Activated CD4-positive, CD25-positive, alpha-beta regulatory T cell (primary cell): ENCODE measurements at places on chromosomes 2 and 18.

DNA sequence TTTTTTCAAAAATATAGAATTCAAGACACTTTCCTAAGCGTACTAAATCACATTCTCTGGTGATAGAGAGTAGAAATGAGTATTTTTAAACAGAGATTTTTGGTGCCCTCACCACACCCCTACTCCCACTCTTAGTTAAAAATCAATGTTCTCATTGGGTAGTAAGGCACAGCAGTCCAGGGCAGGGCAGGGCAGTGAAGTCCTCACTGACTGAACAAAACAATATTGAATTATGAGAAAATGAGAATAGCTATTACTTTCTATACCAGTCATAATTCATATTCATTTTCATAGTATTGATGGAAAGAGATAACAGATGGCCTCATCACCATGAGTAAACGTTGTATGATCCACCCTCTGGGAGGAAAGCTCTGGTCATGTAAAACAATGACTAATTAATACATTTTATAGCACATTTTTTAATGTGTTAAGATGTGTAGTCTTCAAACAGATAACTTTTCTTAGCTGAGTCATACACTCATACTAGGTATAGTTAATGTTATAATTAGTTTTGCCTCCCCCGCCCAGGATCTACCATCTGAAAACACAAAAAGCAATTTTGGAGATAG is 686.1 kb downstream of the KCNJ3 start:
- no peak for DNase-seq

DNA sequence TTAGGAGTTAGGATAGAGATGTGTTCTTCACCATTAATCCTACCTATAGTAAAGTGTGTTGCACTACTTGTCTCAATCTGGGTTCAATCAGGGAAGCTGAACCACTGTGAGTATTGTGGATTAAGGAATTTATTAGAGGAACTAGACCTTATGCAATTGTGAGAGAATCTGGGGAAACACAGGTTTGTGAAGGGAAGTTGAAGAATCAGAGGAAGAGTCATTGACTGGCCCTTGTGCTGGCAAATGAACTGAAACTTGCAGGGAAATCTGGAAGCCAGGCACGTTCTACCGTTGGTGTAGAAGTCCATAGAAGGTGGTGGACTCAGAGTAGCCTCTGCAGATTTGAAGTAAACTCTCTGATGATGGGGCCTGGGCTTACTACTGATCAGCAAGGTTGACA is 44.7 kb upstream of the HK2 start:
- DNase-seq = no peak

DNA sequence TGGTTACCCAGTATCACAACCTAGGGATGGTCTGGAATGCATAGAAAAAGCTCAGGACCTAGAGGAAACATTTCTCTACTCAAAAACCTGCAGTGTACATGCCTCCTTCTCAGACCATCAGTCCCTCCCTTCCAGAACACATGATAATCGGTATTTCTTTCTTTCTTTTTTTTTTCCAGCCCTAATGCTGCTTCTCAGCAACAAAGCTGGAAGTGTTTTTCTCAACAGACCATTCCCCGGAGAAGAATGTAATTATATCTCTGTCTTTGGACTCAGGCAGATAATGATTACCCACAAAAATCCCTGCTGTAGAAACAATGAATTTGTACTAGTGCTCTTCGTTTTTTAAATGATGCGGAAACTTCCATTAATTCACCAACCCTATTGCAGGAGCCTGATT is 44.1 kb upstream of the NDUFV2 start:
- DNase-seq = no peak

- DNase-seq = no peak
Measured at GRCh38 chr2:234869969-234870368, 81.8 kb upstream of the SH3BP4 start.

DNA sequence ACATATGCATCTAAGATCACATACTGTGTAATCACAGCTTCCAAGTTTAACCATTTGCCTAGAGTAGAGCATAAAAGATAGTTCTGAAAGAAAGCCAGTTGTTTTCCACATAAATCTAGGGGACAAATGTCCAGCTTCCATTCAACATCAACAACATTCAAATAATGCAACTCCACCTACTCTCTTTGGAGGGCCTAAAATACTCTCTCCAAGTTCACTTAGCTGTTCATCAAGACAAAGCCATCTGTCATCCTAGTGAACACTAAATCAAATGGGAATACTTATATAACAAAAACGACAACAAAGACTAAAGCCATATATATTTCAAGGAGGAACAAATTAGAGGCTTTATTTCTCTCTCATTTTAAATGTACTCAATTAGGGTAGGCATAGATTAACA is 221.5 kb upstream of the CDH2 start:
- DNase-seq = no peak

DNA sequence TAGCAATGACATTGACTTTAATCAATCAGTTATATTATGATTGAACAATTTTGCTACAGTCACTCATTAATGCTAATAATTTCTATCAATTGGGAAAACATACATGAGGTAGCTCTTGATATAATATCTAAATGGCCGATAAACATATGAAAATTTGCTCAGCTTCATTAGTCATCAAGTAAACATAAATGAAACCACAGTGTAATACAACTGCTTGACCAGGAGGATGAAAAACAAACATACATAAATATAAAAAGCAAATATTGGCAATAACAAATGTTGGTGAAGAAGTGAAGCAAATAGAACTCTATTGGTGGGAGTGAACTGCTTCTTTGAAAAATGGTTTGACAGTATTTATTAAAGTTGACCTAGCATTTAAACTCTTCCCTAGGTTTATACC is 130.9 kb downstream of the ASXL3 start:
- no peak for DNase-seq

DNA sequence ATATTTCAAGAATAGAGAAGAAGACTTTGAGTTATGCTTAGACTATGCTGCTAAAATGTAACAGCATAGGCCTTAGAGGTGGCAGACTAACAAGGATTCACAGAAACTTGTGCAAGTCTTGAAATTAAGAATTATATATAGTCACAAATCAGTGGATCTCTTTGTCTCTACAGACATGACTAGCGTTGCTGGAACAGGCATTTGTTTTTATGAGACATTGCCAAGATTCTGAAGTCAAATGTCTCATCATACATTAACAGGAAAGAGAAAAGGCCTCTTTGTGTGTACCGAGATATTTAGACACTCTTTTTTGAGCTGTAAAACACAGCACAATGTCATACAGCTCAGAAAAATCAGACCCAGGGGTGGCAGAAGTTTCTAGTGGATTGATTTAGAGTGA is 207.1 kb downstream of the TMX3 start:
- no peak for DNase-seq

- no peak for DNase-seq
Measured at GRCh38 chr18:48229552-48229981, 179.6 kb downstream of the ZBTB7C start.

DNA sequence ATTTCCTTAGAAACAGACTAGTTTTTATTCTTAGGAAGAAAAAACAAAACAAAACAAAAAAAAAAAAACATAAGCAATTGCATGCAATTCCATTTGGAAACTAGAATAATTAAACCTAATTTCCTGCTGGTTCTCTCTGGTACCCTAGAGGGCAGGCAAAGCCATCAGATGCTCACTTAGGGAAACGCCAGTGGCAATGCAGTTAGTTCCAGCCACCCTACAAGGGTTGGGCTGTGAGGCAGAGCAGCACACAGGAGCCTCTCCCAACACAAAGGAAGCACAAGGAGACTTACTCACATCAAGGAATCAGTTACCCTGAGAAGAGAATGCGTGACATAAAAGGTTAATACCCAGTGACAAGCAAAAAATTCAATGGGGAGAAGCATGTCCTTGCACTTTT is 28.8 kb downstream of the CCDC93 start:
- no peak for DNase-seq

GRCh38 chr2:31434911-31435310 is 20.4 kb upstream of the XDH start:
- no peak for DNase-seq

GRCh38 chr2:158391876-158392275 is 64.7 kb downstream of the CCDC148 start:
- DNase-seq = no peak

DNA sequence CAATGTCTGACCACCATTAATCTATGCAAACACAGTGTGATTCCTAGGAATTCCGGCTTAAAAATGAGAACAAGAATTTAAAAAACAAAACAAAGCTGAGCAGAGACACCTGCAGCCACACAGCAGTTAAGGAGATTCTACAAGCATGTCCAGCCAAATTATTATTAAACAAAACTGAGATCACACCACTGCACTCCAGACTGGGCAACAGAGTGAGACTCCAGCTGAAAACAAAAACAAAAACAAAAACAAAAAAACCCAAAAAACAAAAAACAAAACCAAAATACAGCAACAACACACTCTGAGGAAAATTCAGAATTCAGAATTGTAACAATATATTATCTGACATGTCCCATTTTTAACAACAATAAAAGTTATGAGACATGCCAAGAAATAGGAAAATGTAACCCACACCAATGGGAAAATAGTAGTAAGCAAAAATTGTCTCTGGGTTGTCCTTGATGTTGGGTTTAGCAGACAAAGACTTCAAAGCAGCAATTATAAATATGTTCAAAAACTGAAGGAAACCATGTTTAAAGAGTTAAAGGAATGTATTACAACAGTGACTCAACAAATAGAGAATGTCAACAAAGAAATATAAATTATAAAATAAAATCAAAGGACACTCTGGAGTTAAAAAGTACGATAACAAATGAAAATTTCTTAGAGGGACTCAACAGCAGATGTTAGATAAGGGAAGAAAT is 19.7 kb downstream of the MYOM1 start:
- no peak for DNase-seq

- DNase-seq = no peak
Measured at GRCh38 chr2:207836521-207837133, 66.9 kb upstream of the FZD5 start.

- no peak for DNase-seq
Measured at GRCh38 chr2:79717364-79718007, 204.6 kb downstream of the CTNNA2 start.

GRCh38 chr2:3466482-3466863 is 52.9 kb downstream of the ADI1 start:
- no peak for DNase-seq

DNA sequence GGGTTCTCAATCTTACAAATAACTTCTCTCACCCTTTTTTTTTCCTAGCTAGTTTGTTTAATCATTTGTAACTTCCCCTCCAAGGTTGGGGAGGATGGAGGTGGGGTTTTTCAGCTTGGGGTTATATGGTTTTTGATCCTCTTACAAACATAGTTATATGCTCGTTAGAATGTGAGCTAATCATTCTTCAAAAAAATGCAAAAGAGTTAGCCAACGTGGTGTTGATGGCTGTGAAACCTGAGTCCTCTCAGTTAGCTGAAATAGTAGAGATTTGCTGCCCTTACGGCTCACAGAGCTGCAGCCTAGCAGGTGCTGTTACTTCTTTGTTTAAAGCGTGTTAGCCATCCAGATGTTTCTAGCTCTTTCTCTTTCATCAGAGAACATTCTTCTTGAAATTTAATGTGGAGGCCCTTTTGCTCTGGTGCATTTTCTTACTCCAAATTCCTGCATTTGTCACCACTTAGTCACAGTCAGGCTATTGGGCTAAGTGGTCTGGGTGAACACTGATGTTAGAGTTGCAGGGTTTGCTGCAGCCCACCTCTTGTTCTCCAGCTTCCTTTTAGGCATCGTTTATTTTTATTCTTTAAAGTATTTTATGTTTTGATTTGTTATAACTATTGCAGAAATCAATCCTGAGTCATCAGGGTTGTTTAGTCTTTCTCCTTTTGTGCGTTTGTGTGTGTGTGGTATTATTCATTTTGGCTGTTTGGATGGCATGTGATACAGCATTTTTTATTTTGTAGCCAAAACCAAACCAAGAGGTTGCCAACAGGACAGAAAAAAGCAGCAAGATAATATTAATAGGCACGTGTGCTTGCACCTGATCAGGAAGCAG is 41.1 kb downstream of the LIMS1 start:
- no peak for DNase-seq

GRCh38 chr2:40592218-40592617 is 140.3 kb upstream of the SLC8A1 start:
- DNase-seq = no peak

- DNase-seq = no peak
Measured at GRCh38 chr2:106115250-106115649, 78.9 kb downstream of the UXS1 start.

- DNase-seq = no peak
Measured at GRCh38 chr18:79916128-79916494, 35.3 kb downstream of the SLC66A2 start.

DNA sequence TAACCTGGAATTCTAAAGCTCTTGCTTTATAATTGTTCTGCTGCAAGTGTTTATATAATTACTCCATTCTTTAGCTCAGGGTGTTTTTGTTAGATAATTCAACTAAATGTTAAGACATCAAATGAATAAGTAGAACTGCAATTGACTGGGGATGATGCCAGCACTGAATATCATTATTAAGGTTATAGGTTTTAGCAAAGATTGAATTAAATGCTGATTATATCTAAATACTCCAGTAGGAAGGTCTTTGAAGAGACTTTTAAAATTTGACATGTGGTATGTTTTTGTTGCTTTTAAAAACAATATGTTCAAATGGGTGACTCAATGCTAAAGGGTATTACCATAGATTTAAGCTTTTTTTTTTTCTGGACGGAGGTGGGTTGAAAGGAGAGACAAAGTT is 170.1 kb upstream of the THUMPD2 start:
- DNase-seq = no peak

- DNase-seq = no peak
Measured at GRCh38 chr2:195652911-195653310, 4.1 kb upstream of the SLC39A10 start.

GRCh38 chr2:20650393-20650876 is 463 bp downstream of the HS1BP3 start:
- DNase-seq = no peak

- no peak for DNase-seq
Measured at GRCh38 chr2:151767536-151767935, 33.3 kb upstream of the NEB start.

GRCh38 chr2:228377533-228377932 is 196.0 kb upstream of the SPHKAP start:
- no peak for DNase-seq

DNA sequence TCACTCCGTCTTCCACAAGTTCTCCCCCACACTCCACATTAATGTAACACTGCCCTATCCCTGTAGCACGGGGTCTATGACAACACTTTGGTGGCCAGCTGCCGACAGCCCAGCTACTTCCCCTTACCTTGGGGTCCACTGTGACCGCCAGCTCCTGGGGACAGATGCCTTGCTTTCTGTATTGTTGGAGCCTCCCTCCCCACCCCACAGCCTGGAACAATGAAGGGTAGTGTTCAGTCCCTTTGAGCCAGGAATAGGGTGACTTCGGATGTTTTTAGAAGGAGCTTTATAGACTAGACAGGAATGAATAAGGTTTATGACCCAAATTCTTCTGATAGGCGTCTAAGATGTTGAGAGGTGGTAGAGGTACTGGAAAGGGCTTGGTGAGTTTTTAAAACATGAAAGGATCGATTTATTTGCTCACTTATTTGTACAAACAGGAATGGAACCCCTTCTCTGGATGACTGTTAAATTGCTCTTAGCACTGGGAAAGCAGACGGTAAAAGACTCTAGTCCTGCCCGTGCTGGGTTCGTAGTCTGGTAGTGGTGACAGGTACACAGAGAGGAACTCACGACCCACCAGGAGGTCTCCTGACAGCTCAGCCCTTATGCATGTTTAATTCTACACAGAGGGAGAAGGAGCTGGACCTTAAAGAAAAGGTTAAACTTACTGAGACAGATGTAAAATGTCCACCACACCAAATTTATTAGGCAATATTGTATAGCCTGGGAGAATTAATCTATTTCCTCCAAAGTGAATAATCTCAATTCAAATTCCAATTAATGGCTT is 90.9 kb downstream of the MYCN start:
- DNase-seq = no peak
